ENCODE measurements at places on chromosomes 5 and 9. TPM values are rescaled to one million over a fixed set of nuclear protein-coding genes. Genes with fewer than 3 reads are reported as not detected.

Gene ORM2
- not detected for total RNA-seq

Gene ACSL6
- total RNA-seq, result 0.03 TPM

Gene TMEM252
- not detected for total RNA-seq

Gene HSPA4
- total RNA-seq, result 171 TPM

Gene COL5A1
- 65.4 TPM for total RNA-seq

Gene ERAP2
- total RNA-seq, result 1.2 TPM

Gene NR2F1-AS1
- 4.1 TPM for total RNA-seq

Gene PDE6A
- total RNA-seq, result 0.13 TPM

Gene PROB1
- total RNA-seq, result 0.17 TPM

Gene PCDHB4
- 0.06 TPM for total RNA-seq

Gene ABLIM3
- 19.5 TPM for total RNA-seq

Gene TEX48
- not detected for total RNA-seq

Gene IRX4
- 0.28 TPM for total RNA-seq

Gene ADAMTS12
- total RNA-seq, result 9.2 TPM

Gene HAPLN1
- total RNA-seq, result not detected
